ENCODE measurements at places on chromosomes 12 and 14. TPM values are rescaled to one million over a fixed set of nuclear protein-coding genes. Genes with fewer than 3 reads are reported as not detected.

DNA sequence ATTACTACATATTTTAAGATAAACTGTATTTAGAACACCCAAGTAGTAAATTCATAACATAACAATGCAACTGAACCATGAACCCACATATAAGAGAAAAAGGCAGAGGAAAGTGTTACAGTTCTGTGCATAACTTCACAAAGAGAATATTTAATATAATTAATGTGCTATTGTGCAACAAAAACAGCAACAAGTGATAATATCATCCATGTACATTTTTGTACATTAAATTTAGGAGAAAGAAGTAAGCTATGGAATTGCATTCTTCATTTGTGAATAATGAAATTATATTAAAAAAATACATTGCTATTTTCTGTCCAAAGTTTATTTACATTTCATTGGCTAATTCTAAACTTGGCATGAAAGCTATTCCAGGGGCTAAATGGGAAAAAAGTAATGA is 72.6 kb downstream of the PLEKHG7 start:
- no peak for DNase-seq

The R3HDM2 gene
- 13.4 TPM for polyA plus RNA-seq

The ASB2 gene
- polyA plus RNA-seq = 1.7 TPM

The IPO8 gene
- polyA plus RNA-seq = 12.7 TPM

GRCh38 chr14:76337635-76338545 is 38.0 kb upstream of the ESRRB start:
- DNase-seq = no peak

GRCh38 chr12:110256780-110257431 is 24.1 kb upstream of the ATP2A2 start:
- DNase-seq = no peak

The SLC7A8 gene
- 29.1 TPM for polyA plus RNA-seq

Data from keratinocyte (primary cell).